ENCODE measurements at places on chromosomes 1 and 21.

DNA sequence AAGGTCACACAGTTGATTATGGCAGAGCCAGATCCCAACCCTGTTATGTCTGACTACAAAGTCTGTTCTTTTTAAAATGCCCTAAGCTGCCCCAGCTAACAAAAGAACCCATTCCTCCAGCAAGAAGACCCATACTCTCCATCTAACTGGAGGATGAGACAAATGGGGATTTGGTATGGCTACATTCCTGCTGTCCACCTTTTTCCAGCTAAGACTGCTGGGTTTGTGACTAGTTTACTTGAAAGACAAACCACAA is 112.8 kb downstream of the KIAA0319L start:
- DNase-seq = no peak

GRCh38 chr1:202572867-202573266 is 137.4 kb downstream of the SYT2 start:
- DNase-seq = no peak

DNA sequence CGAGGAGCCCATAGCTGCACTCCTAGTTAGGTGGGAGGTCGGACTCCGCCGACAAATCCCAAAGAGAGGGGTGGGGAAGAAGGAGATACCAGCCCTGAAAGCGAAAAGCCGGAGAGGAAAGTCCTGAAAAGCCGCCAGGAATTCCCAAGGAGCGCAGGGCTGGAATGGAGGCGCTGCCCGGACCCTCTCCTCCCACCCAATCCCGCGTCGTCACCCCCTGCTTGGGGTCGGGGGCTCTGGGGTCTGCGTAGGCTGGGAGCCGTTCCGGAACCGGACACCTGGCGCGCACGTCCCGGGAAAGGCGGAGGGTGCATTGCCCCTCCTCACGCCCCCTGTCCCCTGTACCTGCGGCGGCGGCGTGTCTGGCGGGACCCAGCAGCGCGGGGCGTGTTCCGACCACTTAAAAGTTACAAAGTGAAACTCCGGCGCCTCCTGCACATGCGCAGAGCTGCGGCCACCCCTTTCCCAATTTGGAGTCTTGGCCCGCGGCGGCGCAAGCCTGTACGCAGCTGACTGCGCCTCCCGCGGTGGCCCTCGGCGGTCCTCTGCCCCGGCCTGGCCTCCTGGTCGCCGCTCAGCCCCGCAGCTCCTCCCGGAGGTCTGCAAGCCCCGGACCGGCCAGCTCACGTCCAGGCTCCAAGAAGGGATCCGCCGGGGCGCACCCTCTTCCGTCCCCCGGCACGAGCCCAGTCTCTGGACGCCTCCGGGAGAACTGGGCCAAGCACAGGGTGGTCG is at the start of gene TMEM63A:
Gene TMEM63A, minus strand, starts transcription at position 422 of the 735 bp plus-strand sequence. CDS start 4,800 bp downstream, outside the sequence.
- no peak for DNase-seq

DNA sequence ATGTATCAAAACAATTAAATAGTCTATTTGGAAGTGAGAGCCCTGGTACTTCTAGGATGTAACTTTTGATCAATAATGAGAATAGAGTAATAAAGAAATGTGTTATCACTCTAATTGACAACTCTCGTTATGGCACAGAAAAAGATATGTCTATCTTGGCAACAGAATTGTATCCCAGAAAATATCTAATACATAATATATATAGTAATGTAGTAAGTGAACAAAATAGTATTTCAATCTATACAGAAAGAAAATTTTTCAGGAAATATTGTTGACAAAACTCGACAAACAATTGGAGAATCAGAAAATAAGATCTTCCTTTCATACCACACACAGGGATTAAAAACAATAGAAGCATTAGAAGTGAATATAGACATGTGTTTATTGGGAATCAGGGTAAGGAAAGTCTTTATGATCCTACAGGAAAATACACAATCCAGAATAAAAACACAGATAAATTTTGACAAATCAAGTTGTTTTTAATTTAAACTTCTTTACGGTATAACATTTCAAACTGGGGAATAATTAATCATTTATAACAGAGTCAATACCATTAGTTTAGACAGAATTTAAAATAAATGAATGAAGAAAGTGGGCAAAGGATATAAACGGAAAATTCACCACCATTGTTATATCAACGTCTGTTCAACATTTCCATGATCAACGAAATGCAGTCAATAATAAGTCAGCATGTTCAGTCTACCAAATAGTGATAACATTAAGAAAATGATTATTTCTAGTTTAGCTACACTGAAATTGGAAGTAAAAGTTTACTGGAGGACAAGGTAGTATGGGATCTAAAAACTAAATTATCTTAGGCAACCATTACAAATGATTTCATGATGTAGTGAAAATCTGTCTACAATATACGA is 1526.5 kb upstream of the TPTE start:
- DNase-seq = no peak

DNA sequence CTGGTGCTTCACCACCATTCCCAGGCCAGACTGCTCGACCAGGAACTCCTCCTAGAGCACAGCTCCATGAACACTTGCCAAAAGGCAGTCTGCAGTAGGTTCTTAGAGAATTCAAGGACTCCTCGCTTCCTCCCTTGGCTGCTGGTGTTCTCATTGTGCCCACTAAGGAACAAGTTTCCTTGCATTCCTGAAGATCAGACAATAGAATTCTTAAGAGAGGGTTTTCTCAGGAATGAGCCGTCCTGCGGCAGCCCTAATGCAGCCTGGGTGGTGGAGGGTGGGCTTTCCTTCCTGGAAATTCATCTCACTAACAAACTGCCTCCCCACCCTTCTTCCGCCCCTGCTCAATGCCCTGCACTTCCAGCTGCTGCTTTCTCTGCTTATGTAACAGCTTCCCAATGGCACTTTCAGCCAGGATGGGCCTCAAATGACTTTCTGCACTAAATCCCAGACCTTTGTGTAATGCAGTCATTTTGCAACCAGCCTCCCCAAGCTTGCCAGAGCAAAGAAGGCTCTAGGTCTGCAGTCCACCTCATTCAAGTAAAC is 287.9 kb downstream of the PLPP3 start:
- no peak for DNase-seq

GRCh38 chr1:160402001-160402795 is 1.8 kb downstream of the VANGL2 start:
- no peak for DNase-seq

DNA sequence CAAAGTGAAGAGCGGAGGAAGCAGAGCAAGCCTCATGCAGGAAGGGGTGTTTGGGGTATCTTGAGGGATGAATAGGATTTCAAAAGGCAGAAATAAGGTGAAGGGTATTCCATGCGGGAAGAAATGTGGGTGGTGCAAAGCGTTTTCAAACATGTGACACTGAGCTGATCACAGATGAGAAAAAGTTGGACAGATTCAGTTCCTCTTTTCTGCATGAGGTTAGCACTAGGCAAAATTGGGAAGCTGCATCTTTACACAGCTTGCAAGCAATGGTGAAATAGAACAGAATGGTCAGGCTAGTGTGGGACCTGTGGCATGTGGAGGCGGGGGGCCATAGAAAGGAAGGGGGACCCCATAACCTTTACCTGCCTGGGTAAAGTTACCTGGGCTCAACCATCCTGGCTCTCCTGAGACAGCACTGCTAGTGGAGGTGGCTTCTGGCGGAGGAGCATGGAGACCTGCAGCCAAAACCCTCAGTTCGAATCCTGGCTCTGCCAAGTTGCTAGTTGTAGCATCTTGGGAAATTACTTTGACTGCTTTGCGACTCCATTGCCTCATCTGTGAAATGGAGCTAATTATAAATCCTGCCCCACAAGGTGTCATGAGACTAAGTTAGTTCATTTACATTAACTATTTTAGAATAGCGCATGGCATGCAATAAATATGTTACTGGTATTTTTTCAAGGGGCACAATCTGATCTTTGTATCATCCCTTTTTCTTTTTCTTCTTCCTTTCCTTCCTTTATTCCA is 16.4 kb downstream of the KCNA10 start:
- no peak for DNase-seq

GRCh38 chr1:93694039-93694438 is 12.4 kb upstream of the BCAR3 start:
- no peak for DNase-seq

GRCh38 chr1:42210421-42211133 is 46.0 kb upstream of the GUCA2A start:
- no peak for DNase-seq

- DNase-seq = no peak
Measured at GRCh38 chr1:111471012-111471411, 2.8 kb upstream of the C1orf162 start.

GRCh38 chr1:23069149-23069548 is 49.9 kb downstream of the KDM1A start:
- no peak for DNase-seq

- DNase-seq = no peak
Measured at GRCh38 chr1:6582370-6582769, 2.6 kb downstream of the ZBTB48 start.

GRCh38 chr1:16187748-16188401 is 24.6 kb downstream of the ARHGEF19 start:
- DNase-seq = peak; percentile 64

- DNase-seq = no peak
Measured at GRCh38 chr1:18322368-18323032, 158.2 kb upstream of the KLHDC7A start.

GRCh38 chr1:244773513-244773912 is 61.9 kb upstream of the COX20 start:
- no peak for DNase-seq

GRCh38 chr1:53681351-53681976 is 57.5 kb downstream of the GLIS1 start:
- DNase-seq = no peak

DNA sequence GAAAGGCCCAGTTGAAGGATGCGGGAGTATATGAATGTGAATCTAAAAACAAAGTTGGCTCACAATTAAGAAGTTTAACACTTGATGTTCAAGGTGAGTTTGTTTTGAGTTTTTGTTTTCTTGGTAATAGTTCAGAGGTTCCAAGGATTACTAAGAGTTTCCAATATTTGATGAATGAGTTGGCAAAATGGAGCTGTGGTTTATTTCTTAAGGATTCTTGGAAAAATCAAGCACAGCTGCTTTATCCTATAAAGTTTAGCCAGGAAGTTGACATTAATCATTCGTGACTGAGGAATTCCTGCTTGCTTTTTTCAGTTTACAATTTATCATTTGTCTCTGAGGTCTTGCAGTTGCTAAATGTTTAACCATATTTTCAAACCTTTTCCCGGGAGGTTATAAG is 15.1 kb downstream of the VCAM1 start:
- no peak for DNase-seq

- DNase-seq = peak; percentile 72
Measured at GRCh38 chr1:231518485-231519034, 9.9 kb upstream of the TSNAX start.

DNA sequence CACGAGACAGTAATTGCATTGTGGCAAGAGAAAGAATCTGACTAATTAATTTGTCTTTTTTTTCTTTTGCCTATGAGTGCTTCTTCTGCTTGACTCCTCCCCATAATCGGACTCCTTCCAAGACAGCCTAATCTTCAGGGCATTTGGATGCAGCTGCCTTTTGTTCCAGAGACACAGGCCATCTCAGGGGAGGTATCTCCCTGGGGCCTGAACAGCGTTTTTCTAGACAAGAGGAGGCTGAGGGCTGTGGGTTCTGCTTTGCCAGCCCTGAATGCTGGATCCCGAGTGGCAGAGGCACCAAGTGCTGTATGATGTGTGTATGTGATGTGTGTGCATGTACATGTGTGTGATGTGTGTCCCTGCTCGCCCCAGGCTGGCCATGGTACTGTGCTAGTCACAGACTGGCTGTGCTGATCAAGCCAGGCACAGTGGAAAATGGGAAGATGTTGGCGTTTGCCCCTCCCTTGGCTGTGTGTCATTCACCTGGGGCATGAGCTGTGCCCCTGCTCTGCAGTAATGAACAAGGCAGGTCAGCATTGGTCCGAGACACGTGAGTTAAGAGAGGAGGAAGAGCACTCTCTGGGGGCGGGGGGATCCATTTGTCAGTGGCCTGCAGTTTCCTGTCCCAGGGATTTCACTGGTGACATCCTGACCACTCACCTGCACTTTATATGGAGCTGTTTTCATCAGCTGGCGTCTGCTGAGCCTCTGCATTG is 77.2 kb downstream of the ADARB1 start:
- no peak for DNase-seq

- DNase-seq = no peak
Measured at GRCh38 chr1:3428899-3429298, 25.6 kb upstream of the ARHGEF16 start.

DNA sequence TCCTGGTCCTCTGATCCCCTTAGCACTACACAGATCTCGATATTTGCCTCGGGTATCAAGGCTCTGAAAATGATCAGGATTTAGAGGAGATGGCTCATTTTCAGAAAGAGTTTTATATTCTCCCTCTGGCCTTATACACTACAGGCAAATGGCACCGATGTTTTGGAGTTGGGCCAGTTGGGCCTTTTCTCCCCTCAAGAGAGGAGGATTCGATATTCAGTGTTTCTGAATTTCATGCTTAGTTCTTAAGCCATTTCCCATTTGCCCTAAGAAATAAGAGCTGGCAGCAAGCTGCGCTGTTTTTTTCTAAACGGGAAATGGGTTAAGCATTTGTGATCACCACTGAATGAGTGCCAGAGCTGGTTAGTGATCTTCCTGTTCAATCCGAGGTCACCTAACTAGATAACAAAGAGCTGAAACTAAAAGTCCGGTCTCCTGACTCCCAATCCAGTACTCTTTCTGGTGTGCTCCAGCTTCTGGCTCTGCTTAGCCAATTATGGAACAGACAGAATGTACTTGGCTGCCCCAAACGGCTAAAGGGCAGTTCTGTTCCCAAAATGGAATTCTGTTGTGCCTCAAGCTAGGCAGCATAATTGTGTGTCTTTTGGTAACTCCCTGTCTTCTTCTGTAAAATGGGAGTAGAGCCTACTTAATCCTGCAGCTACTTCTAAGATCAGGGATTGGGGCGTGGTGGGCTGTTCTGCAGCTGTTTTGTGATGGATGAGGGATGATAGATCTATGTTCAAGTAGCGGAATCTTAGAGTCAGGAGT is 1.2 kb upstream of the CPT2 start:
- no peak for DNase-seq

GRCh38 chr1:185325413-185325812 is 8.4 kb upstream of the IVNS1ABP start:
- no peak for DNase-seq

DNA sequence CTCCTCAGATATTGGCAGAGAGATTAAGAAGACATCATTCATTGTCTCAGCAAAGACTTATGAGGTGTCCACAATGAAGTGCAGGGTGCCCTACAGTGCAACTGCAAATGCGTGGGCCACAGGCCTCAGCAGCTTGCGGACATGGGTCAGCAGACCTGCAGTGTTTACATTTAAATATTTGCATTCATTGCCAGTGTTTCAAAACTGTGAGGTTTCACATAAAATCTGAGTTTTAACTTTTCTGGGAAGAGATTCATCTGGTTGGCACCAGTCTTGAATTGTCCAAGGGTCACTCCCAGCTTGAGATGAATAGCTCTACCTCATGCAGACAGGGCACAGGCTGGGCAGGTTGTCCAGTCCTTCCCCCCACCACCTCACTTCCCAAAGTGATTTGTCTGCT is 286.8 kb upstream of the DUSP10 start:
- no peak for DNase-seq

GRCh38 chr1:26602378-26602959 is 72.9 kb downstream of the RPS6KA1 start:
- DNase-seq = peak; percentile 60

All from NCI-H345 (cell line).